ENCODE measurements at places on chromosomes 6 and 20. TPM values are rescaled to one million over a fixed set of nuclear protein-coding genes. Genes with fewer than 3 reads are reported as not detected.

Gene WFDC12
- total RNA-seq = not detected

Gene FGD2
- total RNA-seq = not detected

Gene DOK5
- total RNA-seq = 99.6 TPM

Gene FAXC
- total RNA-seq = 0.25 TPM

Gene FRK
- total RNA-seq = 0.79 TPM

Gene CTSZ
- 297 TPM for total RNA-seq

Gene SLC17A3
- not detected for total RNA-seq
